ENCODE measurements at places on chromosomes 7 and 10.
A peak's percentile ranks its signal among the peaks of the same experiment; 100 is the strongest.

GRCh38 chr10:86954681-86955500 is 2.5 kb downstream of the MMRN2 start:
- peak overlapping the region; percentile 89 for H3K27ac ChIP-seq
- no peaks in the 10 kb centered on the region for H3K36me3 ChIP-seq
- no peaks in the 10 kb centered on the region for H3K27me3 ChIP-seq
- peaks cover 40% of the 10 kb centered on the region for H3K4me1 ChIP-seq
- DNase-seq: no peak

DNA sequence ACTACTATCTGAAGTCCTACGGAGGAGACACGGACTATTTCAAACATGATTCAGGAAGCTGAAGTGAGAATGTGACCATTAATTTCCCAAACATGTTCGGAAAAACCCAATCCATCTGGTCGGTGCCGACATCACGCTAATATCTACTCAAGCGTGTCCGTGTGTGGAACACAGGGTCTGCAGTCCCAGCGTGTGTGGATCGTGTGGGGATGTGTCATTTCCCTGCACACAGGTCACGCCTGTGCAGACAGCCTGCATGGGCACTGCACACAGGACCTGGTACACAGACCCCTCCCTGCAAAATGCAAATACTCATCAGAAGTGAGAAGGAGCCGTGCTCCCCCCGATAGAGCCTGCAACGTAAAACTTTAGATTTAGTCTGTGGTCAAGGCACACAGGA is 57.8 kb downstream of the CARD11 start:
- H3K27ac ChIP-seq: no peak overlapping the region
- no peaks in the 10 kb centered on the region for H3K36me3 ChIP-seq
- H3K27me3 ChIP-seq: no peaks in the 10 kb centered on the region
- no peaks in the 10 kb centered on the region for H3K4me1 ChIP-seq

DNA sequence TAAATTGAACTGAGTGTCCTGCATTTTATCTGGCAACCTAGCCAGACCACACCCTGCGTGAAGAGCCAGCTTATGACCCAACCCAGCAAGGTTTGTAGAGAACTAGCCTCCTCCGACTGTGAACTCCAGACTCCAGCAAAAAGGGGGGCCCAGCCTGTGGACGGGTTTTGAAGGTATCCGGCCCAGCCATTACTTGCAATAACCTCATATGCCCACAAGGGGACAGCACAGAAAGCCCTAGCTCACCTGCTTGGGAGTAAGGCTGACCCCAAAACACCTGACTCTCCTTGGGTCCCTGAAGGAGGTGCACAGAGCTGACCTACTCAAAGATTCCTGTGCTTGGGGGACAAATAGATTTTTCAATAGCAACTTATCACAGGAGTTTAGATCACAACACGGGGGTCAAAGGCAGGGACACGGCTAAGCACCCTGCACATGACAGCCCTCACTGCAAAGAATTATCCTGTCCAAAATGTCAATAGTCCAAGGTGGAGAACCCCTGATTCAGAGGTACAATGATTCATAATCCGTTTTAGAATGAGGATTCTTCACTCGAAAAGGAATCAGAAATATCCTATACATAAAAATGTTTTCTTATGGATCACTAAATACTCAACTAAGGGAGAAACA is 4.6 kb downstream of the TRPV6 start:
- H3K27me3 ChIP-seq: no peaks in the 10 kb centered on the region
- no peak overlapping the region for H3K27ac ChIP-seq
- H3K4me1 ChIP-seq: no peaks in the 10 kb centered on the region
- H3K36me3 ChIP-seq: no peaks in the 10 kb centered on the region

DNA sequence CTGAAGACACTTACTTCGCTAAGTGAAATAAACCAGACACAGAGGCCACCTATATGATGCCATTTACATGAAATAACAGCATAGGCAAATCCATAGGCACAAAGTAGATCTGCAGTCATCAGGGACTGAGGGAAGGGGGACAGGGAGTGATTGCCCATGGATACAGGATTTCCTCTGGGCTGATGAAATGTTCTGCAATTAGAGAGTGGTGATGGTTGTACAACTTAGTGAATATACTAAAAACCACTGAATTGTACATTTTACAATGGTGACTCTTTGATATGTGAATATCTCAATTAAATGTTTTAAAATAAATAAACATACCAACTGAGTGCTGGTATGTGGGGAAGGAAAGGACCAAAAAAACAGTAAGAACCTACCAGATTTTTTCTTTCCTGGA is 20.4 kb downstream of the PPA1 start:
- H3K36me3 ChIP-seq: no peaks in the 10 kb centered on the region
- H3K27me3 ChIP-seq: no peaks in the 10 kb centered on the region
- no peaks in the 10 kb centered on the region for H3K4me1 ChIP-seq

DNA sequence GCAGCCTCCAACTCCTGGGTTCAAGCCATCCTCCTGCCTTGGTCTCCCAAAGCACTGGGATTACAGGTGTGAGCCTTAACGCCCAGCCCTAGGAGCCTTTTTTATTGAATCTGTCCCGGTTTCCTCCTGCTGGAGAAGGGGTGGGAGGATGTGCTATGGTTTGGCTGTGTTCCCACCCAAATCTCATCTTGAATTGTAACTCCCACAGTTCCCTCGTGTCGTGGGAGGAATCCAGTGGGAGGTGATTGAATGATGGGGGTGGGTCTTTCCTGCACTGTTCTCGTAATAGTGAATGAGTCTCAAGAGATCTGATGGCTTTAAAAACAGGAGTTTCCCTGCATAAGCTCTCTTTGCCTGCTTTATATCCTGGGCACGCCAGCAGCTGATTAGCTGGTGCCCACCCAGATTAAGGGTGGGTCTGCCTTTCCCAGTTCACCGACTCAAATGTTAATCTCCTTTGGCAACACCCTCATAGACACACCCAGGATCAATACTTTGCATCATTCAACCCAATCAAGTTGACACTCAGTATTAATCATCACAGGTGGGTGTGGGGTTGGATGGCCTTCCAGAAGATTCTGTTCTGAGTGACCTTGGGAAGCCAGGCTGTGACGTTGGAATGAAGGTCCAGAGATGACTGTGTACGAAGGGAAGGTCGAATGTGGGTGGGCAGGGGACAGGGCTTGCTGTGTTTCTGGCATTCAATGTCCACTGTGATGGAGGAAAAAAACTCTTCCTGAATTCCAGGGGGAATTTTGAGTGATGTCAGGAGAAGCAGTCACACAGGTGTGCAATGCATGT is 33.8 kb upstream of the CUX1 start:
- H3K27ac ChIP-seq: no peak overlapping the region
- no peaks in the 10 kb centered on the region for H3K4me1 ChIP-seq
- H3K36me3 ChIP-seq: no peaks in the 10 kb centered on the region
- no peaks in the 10 kb centered on the region for H3K27me3 ChIP-seq
- DNase-seq: no peak

- H3K36me3 ChIP-seq: no peaks in the 10 kb centered on the region
- H3K4me1 ChIP-seq: no peaks in the 10 kb centered on the region
- DNase-seq: no peak
- H3K4me3 ChIP-seq: no peak overlapping the region
- no peaks in the 10 kb centered on the region for H3K27me3 ChIP-seq
- no peak overlapping the region for H3K27ac ChIP-seq
Observed at GRCh38 chr7:147282204-147282603, 1165.6 kb downstream of the CNTNAP2 start.

DNA sequence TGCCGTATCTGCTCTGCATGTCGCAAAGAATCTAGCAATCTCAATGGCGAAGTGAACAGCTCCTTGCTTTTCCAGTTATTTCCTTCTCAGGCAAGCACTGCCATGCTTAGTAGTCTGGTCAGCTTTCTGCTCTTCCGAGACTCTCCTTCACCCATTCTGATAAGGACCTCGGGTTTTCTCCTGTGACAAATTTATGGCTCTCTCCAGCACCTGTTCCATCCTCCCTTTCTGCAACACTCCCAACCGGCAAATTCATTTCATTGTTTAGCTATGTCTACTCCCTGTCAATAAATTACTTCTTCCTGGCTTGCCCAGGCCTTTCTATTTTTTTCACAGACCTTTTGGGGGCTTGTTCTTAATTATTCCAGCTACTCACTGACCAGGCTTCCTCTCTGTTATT is 252.6 kb downstream of the SORCS3 start:
- H3K27me3 ChIP-seq: no peaks in the 10 kb centered on the region
- H3K4me1 ChIP-seq: no peaks in the 10 kb centered on the region
- DNase-seq: no peak

DNA sequence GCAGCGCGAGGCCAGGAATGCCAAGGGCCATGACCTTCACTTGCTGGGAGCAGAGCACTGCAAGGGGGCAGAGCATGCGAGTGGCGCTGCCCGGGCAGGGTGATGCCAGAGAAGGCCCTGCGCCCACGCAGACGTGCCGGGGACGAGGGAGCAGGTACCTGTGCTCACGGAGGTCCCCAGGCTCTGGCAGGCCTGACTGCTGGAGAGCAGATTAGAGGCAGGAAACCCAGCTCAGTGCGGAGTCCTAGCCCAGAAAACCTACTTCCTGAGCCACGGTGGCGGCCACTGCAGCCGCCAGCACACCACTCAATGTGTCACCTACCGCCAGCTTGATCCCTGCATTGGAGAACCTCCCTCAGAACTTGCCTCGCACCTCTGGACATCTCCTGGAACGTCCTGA is 148.4 kb downstream of the MAD1L1 start:
- H3K36me3 ChIP-seq: no peaks in the 10 kb centered on the region
- no peak overlapping the region for H3K4me3 ChIP-seq
- no peak overlapping the region for H3K27ac ChIP-seq
- peaks cover 3% of the 10 kb centered on the region for H3K4me1 ChIP-seq

GRCh38 chr7:30684351-30684750 is 2.1 kb upstream of the CRHR2 start:
- H3K27me3 ChIP-seq: no peaks in the 10 kb centered on the region
- H3K4me3 ChIP-seq: no peak overlapping the region
- no peak overlapping the region for H3K27ac ChIP-seq

DNA sequence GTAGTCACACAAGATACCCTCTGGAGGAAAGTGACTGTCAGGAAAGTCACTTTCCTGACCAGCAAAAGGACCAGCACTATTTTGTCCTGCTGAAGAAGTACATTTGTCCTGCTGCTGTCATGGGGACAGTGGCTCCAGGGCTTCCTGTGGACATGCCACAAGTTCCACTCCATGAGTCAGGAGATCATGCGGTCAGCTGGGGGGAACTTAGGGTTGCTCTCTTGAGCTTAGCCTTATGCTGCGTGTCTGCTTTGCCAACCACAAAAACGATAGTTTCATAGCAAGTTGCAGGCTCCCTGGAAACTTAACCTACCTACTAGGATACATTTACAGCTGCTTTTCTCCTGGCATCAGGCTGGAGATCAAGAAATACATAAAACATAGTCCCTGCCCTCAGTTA is 19.8 kb upstream of the ALOX5 start:
- H3K36me3 ChIP-seq: no peaks in the 10 kb centered on the region
- H3K27ac ChIP-seq: no peak overlapping the region
- H3K27me3 ChIP-seq: no peaks in the 10 kb centered on the region
- H3K4me3 ChIP-seq: no peak overlapping the region
- no peaks in the 10 kb centered on the region for H3K4me1 ChIP-seq

DNA sequence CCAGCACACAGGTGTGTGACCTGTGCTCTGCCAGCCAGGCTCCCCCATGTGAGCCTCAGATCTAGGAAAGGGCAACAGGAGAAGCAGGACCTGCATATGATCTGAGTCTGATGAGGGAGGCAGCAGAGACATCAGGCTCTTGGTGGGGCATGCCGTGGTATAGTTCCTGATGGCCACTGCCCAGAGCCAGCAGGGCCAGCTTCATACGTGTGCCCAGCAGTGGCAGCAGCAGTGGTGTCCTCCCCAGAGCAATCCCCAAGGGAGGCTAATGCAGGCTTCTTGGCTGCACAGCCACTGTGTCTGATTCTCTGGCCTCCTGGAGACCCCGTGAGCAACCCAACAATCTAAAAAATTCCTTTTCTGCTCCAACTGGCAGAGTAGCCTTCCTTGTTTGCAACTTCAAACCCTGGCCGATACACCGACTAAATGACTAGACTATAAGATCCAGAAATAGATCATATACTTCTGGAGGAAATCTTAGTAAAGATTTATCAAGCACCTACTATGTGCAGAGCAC is 230.6 kb upstream of the ZMIZ1 start:
- no peaks in the 10 kb centered on the region for H3K4me1 ChIP-seq
- H3K27ac ChIP-seq: no peak overlapping the region
- no peak overlapping the region for H3K4me3 ChIP-seq
- no peak for DNase-seq
- no peaks in the 10 kb centered on the region for H3K36me3 ChIP-seq

GRCh38 chr7:43756368-43757072 is 2.0 kb upstream of the BLVRA start:
- no peaks in the 10 kb centered on the region for H3K27me3 ChIP-seq
- no peak for DNase-seq
- no peak overlapping the region for H3K27ac ChIP-seq
- H3K4me1 ChIP-seq: no peaks in the 10 kb centered on the region

DNA sequence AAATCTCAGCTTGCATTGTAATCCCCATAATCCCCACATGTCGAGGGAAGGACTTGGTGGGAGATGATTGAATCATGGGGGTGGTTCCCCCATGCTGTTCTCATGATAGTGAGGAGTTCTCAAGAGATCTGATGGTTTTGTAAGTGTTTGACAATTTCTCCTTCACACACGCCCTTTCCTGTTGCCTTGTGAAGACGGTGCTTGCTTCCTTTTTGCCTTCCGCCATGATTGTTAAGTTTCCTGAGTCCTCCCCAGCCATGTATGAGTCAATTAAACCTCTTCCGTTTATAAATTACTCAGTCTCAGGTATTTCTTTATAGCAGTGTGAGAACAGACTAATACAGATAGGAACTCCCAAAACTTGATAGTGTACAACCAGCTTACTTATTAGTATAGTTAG is 98.6 kb downstream of the CREM start:
- no peak overlapping the region for H3K4me3 ChIP-seq
- no peaks in the 10 kb centered on the region for H3K27me3 ChIP-seq
- no peaks in the 10 kb centered on the region for H3K4me1 ChIP-seq
- no peak for DNase-seq
- no peaks in the 10 kb centered on the region for H3K36me3 ChIP-seq
- no peak overlapping the region for H3K27ac ChIP-seq

DNA sequence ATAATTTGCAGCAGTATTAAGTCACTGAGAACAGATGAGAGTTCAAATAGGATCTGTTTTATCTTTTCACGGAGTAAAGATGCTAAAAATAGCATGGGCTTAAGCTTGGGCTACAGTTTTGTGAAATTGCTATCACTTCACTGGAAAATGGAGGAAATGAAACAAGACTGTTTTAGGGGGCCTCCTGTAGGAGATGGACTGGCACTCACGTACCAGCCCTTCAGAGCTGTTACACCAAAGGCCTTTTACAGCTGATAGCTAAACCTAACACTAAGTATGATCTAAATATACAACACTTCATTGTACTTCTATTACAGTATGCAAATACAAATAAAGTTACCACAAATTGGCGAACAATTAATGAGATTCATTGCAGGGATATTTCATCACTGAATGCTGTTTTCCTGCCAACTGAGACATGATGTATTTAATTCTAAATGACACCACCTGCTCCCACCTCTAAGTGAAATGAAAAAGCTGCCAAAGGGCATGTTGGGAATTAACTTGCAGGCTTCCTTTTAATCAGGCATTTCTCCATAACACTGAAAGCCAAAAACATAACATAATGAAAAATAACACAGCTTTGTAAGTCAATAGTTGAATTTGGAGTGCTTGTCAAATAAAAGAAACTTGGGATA is 304.5 kb upstream of the LRRN3 start:
- no peaks in the 10 kb centered on the region for H3K4me1 ChIP-seq
- no peak overlapping the region for H3K27ac ChIP-seq
- no peak for DNase-seq
- no peaks in the 10 kb centered on the region for H3K27me3 ChIP-seq
- H3K36me3 ChIP-seq: no peaks in the 10 kb centered on the region

Measured in ovary (tissue), 10 donors.